ENCODE measurements at places on chromosomes 6 and 20.
A peak's percentile ranks its signal among the peaks of the same experiment; 100 is the strongest.

DNA sequence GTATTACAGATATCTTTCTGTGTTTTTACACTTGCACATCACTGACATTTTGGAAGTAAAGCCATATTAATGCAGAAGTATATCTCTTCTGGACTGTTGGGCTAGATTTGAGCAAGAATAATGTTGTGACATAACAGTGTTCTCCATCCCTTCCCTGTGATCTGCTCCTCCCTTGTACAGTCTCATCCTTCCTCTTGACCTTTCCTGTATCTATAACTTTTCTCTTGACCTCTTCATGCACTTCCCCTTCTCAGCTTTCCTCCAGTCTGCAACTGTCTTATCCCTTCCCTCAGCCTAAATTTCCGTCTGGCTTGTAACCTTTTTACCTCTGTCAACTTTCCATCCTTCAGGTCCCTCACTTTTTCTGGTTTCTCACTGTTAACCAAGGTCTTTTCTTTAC lies 29.8 kb downstream of the NCOA3 start:
- DNase-seq = no peak

DNA sequence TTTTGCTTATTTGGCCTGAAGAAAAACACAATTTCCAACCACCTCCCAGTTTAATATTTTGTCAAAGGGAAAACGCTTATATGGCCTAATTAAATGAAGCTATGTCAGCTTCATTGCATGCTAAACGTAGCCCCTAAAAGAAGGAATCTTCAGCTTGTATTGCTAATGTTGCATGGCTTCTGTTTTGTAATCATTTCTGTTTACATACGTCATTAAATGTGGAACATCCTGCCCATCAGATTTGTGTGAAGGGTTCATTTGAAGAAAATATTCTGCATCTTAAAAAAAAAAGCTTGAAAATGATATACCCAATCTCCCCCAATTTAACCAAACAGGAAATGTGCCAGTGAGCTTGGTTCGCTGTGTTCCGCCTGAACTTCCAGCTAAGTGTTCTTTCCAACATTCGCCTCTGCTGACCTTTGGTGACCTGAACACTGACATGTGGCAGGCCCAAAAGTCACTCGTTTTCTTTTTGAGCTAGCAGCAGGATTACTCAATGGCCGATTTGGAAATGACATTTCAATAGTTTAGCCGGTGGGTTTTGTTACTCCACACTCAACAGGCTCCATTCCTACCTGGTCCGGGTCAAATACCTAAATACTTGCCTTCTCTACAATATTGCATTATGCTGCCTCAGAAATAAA lies 12.7 kb upstream of the SIRT5 start:
- DNase-seq = no peak

DNA sequence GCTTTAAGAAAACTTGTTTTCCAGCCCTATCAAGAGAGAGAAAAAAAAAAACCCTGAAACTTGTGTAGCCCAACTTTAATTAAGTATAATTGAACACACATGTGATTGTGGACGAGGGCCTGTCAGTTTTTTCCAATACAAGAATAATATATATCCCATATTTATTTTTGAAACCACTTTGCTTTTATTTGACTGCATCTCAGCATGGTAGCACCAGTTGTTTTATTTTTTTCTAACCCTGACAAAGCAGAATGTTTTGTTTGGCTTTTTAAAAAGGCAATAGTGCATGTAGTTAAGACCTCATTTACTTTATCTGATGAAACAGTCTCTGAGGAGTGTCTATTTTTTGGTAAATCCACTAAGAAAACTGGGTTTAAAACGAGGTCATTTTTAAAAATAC lies 257.7 kb downstream of the CDKAL1 start:
- DNase-seq = no peak

GRCh38 chr6:1770435-1770843 lies 160.7 kb downstream of the FOXC1 start:
- DNase-seq = no peak

- no peak for DNase-seq
Observed at GRCh38 chr6:113630738-113631535, 226.2 kb upstream of the MARCKS start.

DNA sequence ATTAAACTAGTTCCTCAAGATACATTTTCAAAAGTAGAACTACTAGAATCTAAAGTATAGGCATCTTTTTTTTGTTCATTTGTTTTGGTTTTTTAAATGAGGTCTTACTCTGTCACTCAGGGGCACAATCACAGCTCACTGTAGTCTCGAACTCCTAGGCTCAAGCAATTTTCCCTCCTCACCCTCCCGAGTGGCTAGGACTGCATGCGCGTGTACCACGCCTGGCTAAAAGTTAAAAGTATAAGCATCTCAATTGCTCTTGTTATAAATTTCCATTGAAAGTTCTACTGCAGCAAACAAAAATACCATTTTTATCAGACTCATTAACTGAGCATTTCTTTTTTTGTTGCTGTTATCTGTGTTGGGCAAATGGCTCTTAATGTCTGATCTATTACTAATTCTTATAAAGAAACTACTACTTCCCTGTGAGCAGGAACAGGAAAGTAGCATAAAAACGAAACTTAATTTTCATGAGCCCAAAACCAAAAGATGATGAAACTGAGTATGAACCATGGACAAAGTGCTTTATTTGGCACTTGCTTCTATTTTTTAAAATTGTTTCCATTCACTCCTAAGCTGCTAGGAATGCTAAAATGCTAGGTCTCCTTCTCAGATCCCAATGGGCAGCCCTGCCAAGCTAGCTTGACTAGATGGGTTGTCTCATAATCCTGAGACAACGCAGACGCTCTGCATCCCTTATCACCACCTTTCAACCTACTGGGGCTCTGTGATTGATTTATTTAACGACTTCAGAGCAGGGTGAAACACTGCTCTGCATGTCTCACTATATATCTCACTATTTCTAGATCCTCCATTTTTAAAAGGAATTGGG lies 36.9 kb downstream of the TRPC4AP start:
- DNase-seq = no peak

- DNase-seq = no peak
Observed at GRCh38 chr6:138222901-138223546, 4.7 kb upstream of the PBOV1 start.

- DNase-seq = no peak
Observed at GRCh38 chr20:288956-289692, 1.4 kb downstream of the C20orf96 start.

DNA sequence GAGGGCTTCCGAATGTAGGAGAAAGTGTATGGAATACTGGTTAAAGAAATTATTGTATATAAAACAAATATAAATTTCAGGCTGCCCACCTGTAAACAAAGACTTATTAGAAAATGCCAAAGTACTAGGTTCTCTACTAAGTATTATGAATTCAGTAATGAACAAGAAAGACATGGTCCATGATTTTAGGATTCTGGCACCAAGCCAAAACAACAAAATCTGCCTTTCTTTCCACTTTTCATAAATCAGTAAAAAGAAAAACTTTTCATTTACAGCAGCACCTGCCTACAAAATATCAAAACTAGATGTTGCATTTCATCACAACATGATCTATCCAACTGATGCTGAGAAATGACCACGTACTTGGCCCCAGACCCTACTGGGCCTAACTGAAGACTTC lies 14.5 kb upstream of the SNRPB start:
- DNase-seq = no peak

DNA sequence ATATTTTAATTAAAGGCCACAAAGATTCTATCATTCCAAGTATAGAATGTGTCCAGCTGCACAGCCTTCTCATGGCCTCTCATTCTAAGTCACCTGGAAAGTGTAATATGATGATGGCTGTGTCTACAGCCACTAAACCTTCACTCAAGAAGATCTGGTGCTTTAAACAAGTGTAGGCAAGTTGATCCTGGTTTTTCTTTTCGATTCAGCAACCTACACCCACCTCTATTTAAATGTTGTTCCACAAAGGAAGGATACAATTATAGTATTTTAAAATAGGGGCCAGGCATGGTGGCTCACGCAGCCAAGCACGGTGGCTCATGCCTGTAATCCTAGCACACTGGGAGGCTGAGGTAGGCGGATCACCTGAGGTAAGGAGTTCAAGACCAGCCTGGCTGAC lies 25.5 kb upstream of the DST start:
- DNase-seq = no peak

DNA sequence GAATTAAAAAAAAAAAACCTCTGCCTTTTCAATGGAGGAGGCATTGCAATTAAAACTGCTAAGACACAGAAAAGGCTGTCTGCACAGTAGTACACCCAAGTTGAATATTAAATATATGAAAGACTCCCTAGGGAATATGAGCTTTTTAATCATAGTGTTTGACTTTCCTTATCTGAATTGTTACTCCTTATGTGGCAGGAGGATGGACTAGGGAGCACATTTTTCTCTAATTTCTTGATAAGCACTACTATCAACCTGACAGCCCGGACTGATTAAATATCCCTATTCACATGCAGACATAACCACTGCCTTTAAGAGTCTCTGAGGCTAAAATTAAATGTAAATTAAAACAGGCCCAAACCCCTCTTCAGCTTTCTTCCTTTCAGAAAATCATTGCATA lies 428.6 kb upstream of the GJE1 start:
- no peak for DNase-seq

DNA sequence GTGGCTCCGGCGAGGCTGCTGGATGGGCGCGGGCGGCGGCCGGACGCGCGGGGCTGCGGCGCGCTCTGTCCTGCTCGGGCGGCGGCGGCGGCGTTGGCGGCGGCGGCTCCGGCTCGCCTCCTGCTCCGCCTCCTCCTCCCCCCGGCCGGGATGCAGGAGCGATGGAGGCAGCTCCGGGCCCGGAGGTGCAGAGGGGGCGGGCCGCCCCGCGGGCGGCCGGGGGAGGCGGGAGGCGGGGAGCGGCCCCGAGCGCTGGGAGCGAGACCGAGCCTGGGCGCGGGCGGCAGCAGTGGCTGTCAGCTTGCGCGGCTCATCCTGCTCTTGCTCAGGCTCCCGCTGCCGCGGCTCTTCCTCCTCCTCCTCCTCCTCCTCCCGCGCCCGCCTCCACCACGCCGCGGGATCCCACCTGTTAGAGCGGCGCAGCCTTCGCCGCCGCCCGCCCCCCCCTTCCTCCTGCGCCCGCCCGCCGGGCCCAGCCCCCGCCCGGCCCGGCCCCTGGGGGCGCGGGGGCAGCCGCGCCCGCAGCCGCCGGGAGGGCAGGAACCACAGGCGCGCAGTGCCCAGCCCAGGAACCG lies at the start of gene NOL4L:
TSS of gene NOL4L (minus strand) at position 323 of the 575 bp plus-strand sequence. CDS start 443 bp downstream, outside the sequence.
- DNase-seq = no peak

GRCh38 chr6:36029464-36029863 lies 1.9 kb downstream of the MAPK14 start:
- no peak for DNase-seq

DNA sequence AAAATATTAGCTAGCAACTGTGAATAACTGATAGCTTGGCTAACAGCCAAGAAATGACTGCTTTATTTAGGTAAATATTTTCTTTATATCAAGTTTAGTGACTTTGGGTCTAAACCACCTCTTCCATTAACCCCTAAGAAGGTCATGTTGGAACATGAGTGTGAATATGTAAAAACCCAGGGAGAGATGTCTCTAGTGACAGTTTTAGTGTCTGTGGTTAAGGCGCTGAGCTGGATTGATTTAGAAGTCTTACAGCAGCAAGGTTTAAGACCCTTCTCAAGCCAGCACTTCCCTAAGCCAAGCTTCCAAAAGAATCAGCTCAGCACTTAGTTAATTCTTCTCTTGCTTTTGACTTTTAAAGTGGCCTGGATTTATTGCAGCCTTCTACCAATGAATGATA lies 11.4 kb upstream of the SIRT5 start:
- DNase-seq = no peak

DNA sequence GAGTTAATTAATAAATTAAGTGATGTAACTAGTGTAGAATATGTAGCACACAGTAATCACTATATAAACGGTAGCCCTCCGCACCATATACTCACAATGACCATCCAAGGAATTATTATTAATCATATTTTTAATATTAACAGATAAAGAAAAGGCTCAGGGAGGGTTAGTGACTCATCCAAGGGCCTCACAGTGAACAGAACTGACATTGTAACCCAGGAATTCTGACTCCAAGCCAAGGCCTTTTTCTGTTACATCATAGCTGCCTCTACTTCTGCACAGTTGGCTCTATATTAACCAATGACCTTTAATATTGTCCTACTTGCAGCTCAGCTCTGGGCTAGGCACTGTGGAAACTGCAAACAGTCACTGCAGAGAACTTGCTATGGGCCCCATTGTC lies 117.5 kb upstream of the SIRPG start:
- DNase-seq = no peak

- no peak for DNase-seq
Observed at GRCh38 chr6:33347816-33348215, 30.3 kb upstream of the ZBTB22 start.

GRCh38 chr6:108027594-108027993 lies 46.9 kb downstream of the OSTM1 start:
- DNase-seq = no peak

DNA sequence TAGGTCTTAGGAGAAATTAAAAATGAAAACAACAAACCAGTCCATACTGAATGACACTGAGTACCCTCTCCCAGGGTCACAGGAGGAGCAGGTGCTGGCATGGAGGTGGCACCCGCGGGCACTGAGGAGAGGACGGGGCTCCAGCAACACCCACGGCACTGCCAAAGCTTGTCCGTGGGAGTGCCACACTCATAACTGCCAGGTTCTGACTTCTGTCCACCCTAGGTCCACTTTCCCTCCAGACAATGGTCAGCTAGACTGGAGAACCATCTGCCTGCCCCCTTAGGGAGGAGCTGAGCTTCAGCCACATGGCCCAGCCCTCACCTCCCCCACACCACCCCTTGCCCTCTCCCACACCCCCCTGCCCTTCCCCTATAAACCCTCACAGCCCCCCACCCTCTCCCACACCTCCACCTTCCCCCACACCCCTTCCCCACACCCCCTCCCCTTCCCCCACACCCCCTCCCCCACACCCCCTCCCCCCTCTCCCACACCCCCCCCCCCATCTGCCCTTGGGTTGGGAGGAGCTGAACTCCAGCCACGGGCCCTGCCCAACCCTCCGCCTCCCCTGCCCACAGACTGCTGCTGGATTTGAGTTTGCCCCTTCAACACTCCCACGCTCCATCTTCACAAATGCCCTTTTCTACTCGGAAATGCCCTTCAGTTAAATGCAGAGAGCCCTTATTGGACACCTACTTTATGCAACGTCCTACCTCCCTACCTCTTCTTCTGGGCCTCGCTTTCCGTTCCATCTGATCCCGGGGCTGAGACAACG lies 129.6 kb downstream of the TAF4 start:
- DNase-seq = no peak

- no peak for DNase-seq
Observed at GRCh38 chr6:135994857-135995544, 143.5 kb downstream of the PDE7B start.

GRCh38 chr6:27479319-27480182 lies 6.6 kb upstream of the ZNF184 start:
- DNase-seq = peak; percentile 77

GRCh38 chr6:3471286-3471685 lies 14.4 kb upstream of the SLC22A23 start:
- no peak for DNase-seq
